ENCODE measurements at places on chromosomes 7 and 10.

DNA sequence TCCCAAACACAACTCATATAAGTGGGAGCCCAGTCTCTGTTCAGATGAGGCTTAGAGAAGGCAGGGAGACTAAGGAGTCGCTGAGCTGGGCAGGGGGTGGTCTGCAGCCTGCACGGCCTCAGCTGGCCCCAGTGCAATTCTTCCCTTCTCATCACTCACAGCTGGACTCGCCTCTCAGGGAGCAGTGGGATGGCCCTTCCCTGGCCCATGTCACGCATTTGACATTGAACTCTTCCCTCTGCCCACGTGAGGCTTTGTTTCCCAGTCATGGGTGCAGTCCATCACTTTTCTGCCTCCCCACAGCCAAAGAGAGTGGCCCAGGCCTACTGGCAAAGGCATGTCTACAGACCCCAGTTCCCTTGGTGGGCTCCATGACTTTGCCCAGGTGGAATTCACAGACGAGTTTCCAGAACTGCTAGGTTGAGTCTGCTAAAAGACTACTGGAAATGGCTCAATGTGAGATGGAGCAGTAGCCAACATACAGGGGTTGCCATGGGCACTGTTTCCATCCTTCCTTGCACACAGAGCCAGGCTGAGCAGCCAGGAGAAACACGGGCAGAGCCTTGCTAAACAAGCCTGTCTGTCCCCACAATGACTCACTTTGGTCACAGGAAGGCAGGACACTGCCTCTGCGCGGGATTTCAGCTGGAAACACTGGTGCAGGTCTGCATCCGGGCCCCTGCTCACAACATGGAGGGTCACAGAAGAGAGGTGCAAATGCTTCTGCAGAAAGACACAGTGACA lies 90.1 kb downstream of the OAT start:
- no peak for DNase-seq

DNA sequence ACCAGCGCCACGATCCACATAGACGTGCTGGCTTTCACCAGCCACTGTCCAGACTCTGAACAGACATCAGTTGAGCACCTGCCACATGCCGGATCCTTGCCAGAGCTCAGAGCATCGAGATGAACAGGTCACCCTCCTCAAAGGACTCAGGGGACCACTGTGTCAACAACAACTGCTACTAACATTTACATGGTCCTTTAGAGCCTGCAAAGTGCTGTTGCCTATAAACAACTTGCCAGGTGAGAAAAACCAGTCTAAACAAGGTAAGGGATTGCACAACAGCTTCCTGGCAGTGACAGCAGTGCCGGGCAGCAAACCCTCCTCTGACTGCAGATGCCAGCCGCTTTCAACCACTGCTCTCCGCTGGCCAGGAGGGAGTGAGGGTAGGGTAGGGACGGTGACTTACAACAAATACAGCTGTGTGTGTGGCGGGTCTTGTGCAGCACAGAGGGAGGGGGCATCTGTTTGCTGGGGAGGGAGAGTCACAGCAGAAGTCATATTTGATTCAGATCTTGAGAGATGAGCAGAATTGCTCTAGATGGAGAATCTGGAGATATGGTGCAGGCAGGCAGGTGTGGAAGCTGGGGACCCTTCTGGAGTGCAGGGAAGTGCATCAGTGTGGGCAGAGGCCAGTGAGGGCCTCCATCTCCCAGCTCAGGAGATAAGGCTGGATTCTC lies 32.8 kb upstream of the RHEB start:
- DNase-seq, result no peak

DNA sequence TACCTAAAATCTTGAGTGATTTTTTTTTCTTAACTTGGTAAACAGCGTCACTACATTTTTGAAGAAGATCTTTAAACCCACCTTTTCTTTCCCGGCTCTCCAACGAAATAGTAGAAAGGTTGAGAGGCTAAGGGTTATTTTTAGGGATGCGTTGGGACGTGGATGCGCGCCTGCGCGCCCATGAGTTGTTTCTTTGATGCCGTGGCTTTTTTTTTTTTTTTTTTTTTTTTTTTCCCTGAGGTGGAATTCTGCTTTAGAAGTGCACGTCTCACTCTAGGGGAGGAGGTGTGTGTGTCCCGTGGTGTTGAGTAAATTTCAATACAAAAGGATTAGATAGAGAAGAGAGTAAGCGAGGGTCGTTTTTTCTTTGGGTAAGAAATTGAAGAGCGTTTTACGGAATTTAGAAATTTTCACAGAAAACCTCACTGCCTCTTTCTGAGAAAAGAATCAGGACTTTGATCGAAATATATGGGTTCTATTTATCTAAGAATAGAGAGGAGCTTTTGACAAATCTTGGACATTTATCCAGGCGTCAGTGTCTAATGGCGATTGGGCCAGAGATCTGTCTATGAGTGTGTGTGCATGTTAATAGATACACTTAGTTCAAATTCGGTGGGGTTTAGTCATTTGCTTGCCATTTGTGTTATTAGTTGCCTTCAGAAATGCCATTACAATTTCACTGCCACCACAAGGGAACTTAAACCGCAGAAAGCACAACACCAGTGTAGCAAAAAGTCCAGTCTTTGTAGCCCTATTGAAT lies 1.2 kb upstream of the SP8 start:
- DNase-seq, result no peak

DNA sequence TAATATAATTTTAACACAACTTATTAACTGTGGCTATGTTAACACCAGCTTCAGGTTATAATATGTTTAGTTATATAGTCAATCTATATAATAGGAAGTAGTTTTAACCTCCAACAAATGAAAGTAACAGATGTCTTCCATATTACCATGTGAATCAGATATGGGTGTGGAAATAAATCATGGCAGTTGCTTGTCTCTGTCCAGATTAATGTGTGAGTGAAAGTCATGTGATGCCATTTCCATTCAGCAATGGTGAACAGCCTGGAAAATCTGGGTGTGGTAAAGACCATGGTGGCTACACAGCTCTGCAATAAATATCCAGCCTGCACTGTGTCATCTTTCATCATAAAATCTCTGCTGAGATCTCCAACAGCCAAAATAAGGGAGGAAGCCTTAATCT lies 27.8 kb downstream of the HEPACAM2 start:
- DNase-seq, result no peak

DNA sequence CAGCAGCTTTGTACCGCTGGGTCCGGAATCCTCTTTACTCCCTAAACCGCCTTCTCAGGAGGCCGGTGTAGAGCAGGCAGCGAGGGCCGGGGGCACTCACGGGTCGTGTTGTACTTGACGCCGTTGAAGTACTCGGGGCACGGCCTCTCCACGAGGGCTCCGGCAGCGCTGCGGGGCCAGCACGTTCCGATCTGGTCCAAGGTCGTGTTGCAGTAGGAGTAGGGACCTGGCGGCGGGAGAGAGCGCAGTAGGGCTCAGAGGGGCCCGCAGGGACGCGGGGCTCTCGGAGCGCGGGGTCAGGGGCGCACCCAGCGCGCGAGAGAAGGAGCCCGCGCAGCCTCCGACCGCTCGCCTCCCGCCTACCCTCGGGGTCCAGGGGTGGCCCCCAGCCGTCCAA lies 443 bp downstream of the CRHR2 start:
- no peak for DNase-seq

DNA sequence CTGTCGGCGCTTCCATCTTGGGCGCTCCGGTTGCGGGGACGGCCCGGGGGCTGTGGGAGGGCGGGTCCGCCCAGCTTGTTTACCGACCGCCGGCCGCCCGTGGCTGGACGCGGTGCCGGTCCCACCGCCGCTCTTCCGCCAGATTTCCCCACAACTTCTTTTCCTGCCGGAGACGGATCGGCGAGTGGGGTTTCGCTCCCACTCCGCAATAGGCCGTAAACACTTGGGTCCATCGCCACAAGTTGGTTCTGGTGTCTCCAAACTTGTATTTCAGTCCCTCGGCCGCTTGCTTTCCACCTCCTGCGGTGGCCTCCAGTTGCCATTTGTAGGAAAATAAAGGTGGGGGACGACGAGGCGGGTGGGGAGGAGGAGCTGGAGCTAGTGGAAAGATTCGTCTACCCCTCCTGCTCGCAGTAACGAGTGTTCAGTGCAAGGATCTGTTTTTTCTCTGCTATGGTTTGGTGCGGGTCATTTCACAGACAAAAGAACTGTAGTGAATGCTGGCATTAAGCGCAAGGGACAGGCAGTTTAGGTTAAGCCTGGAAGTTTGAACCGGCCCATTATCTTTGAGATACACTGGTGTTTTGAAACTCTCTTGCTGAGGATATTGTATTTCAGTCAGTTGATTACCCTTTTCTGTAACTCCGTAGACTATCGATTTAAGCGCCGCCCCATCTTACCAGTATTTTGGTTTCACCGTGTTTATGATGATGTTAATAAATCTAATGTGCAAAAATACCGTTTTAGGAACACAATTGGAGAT lies 24.3 kb upstream of the ZRANB1 start:
- DNase-seq, result peak; percentile 37

- DNase-seq, result no peak
These were observed 195.4 kb downstream of the EBF3 start for GRCh38 chr10:129768437-129769355.

- DNase-seq, result no peak
These were observed at the start of gene NPY for GRCh38 chr7:24283897-24284698. Gene NPY (plus strand): TSS chr7:24284190. CDS start chr7:24285241, 1,051 bp downstream.

- no peak for DNase-seq
These were observed 8.7 kb downstream of the HIPK2 start for GRCh38 chr7:139769066-139769465.

- no peak for DNase-seq
These were observed 717.3 kb downstream of the XPNPEP1 start for GRCh38 chr10:109205929-109206585.

DNA sequence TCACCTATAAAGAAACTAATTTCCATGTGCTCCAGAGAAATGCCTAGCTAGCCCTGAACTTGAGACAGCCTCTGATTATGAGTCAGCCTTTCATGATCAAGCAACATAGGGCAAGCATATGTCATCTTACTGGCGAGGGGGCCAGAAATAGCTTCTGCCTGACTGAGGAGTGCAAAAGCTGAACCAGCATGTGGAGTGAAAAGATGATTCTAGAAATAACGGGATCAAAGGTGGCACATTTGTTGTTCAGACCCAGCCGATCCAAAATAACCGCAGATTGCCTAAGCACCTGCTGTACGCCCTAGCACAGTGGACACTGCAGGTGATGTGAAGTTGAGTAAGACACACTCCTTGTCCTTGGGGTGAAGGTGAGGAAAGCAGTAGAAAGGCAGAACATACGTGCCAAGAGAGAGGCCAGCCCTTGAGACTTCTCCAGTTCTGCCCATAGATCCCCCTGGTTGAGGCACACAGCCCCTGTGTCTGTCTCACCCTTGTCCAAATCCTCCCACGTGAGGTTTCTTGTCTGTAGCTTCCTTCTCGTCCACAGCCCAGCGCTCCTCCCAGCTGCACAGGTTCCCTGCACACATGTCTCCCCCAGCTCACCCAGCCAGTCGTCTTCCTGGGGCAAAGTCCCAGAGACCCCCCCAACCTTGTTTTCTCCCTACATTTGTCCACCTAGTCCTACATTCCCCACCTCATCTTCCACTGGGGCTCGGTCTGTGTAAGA lies 2.8 kb upstream of the BCL7B start:
- no peak for DNase-seq

- no peak for DNase-seq
These were observed 146.1 kb upstream of the FRMD4A start for GRCh38 chr10:14476641-14477407.

DNA sequence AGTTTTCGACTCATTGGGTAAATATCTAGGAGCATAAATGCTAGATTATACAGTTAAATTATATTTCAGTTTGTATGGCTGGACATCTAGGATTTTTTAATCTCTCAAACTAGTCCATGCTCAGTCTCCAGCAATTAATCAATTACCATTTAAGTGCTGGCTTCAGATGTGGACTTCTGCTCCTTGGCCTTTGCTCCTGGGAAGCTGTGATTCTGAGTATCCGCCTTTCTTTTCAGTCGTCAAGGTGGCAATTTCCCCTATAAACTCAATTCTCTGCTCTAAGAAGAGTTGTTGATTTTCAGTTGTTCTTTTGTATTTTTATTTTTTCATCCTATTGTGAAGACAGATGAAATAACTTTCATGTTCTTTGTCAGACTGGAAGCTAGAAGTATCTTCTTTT lies 23.7 kb downstream of the TFPI2 start:
- no peak for DNase-seq

DNA sequence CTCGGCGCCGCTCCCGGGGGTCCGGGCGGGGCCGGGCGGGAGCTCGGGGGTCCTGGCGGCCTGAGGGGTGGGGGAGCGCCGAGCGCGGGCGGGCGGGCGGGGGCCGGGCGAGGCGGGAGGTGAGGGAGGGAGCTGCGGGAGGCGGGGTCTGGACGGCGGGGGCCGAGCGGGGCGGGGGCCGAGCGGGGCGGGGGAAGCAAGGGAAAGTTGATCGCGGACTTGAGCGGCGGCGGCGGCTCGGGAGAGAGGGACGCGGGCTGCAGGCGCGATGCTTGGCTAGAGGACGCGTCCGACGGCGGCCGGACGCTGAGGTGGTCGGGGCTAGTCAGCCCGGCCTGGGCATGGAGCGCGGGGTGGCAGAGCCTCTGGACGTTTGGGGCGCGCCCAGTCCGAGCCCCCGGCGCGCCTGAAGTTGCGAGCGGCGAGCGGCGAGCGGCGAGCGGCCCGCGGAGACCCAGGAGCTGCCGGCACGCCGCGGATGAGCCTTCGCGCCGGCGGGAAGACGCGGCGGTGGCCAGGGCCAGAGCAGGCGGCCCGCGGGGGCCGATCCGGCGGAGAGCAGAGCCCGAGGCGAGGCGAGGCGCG lies at the start of gene CDH23:
TSS of gene CDH23 (plus strand) at position 210 of the 585 bp plus-strand sequence. CDS start 42,912 bp downstream, outside the sequence.
- DNase-seq, result no peak

GRCh38 chr10:97891497-97892167 lies 42.0 kb downstream of the GOLGA7B start:
- DNase-seq, result no peak

DNA sequence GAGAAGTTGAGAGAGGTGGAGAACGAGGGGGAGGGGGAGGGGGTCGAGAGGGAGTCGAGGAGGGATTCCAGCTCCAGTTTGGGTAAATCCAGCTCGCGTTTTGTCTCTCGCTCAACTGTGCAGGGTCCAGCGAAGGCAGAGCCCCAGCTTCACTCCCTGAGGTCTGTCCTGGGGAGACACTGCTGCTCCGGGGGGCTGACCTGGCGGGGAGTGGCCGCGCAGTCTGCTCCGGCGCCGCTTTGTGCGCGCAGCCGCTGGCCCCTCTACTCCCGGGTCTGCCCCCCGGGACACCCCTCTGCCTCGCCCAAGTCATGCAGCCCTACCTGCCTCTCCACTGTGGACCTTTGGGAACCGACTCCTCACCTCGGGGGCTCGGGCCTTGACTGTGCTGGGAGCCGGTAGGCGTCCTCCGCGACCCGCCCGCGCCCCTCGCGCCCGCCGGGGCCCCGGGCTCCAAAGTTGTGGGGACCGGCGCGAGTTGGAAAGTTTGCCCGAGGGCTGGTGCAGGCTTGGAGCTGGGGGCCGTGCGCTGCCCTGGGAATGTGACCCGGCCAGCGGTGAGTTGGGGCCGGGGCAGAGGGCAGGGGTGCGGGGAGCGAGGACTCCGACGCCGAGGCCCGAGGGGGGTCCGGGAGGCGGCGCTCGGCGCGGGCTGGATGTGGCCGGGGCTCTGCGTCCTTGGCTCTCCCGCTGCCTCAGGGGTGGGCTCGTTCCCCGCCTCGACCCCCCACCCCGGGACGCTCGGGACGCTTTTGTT lies at the start of gene TET1:
TSS of gene TET1 (plus strand) at position 152 of the 757 bp plus-strand sequence. CDS start 12,002 bp downstream, outside the sequence.
- DNase-seq, result no peak

Measured in stimulated activated naive CD4-positive, alpha-beta T cell treated with Interleukin-2 at 50 U/mL for 16 hours (primary cell).